ENCODE measurements at places on chromosomes 2 and 18.

- no peak for DNase-seq
Measured at GRCh38 chr18:68763083-68763482, 34.8 kb upstream of the CCDC102B start.

DNA sequence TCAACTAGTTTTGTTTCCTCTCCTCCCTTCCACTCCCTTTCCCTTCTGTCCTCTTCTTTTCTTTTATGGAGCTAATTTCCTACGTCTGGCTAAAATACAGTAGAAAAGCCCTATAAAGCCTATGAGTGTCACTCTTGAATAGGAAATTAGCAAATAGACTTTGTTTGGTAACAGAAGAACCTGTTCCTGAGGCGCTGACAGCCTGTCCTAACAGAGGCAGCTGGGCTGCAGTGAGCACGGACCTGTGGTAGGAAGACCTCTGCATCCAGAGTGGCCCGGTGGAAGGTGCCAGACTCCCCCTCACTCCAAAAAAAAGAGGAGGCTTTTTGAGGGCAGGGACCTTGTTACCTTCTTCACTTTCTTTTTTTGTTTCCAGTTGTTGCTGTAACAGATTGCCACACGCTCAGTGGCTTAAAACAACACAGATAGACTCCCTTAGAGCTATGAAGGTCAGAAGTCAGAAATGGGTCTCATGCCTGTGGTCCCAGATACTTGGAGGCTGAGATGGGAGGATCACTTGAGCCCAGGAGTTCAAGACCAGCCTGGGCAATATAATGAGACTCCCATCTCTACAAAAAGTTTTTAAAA, 81.2 kb upstream of the TXNDC2 start:
- DNase-seq = no peak

- DNase-seq = no peak
Measured at GRCh38 chr2:71882236-71882946, 265.3 kb downstream of the CYP26B1 start.

DNA sequence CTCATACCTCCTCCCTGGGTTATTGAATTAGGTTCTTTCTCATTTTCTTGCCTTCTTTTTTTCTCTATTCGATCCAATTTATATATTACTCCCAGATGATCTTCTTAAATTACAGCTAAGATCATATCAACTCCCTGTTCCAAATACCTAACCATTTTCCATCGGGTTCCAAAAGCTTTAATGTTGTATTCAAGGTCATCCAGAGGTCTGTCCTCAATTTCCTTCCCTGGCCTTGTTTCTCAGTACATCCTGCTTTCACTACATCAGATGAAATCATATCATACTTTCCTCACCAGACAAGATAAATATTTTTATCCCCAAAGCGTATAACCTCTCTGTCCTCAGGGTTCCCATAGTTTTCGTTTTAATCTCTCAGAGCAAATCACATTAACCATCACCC, 36.3 kb upstream of the GREB1L start:
- DNase-seq = no peak

GRCh38 chr2:104547221-104547620, 306.7 kb upstream of the POU3F3 start:
- DNase-seq = no peak

- DNase-seq = no peak
Measured at GRCh38 chr2:6945087-6945813, 28.0 kb downstream of the RNF144A start.

GRCh38 chr2:173388795-173389194, 34.1 kb downstream of the CDCA7 start:
- DNase-seq = no peak

DNA sequence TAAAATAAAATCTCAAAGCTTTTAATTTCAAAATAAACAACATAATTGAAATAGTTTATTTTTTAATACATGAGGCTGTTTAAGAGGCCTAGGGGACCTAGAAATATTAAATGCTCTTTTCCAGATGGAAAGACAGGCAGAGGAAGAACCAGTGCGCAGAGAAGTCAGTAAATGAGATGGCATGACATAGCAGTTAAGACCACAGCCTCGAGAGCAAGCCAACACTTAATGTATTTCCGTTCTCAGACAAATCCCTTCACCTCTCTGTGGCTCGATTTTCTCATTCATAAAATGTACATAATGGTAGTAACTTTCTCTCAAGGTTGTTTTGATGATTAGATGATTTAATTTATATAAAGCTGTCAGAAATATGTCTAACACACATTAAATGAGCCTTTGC, 405.1 kb upstream of the CWC22 start:
- no peak for DNase-seq

DNA sequence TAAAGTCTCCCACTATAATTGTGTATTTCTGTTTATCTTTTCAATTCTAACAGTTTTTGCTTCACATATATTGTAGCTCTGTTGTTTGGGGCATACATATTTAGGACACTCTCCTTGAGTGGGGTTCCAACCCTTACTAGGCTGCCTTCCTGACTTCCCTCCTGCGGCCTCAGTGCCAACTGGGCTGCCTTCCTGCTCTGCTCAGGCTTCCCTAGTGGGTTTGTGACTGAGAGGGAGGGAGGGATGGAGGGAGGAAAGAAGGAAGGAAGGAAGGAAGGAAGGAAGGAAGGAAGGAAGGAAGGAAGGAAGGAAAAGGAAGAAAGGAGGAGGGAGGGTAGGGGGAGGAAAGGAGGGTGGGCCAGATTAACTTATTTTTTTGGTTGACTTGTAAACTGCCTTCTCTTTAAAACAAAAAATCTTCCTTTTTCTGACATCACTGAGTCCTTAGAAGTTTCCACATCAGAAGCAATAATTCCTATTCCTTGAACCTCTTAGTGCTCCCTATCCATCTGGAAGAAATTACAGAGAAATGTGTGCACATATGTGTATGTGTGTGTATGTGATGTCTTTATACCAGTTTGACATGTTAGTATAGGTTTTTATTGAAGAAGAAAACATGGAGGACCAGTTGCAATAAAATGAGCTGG, 145.4 kb upstream of the PGAP1 start:
- no peak for DNase-seq

DNA sequence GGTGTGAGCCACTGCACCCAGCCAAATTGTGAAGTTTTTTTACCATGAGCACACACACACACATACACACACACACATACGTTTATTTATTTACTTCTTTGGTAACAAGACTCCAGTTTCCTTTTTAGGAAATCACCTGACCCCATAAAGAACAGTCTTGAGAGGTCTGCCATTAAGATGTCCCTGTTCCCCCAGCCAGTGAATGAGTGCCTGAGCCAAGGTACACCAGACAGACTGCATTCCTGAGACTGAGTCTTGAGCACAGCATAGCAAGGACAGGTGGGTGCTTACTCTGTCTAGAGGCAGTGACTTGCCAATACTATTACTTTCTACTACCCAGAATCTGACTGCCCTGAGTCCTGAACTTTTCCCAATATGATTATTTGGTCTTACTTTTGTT, 167.2 kb upstream of the SATB2 start:
- no peak for DNase-seq

- no peak for DNase-seq
Measured at GRCh38 chr18:55400590-55401541, 187.1 kb downstream of the TCF4 start.

- DNase-seq = no peak
Measured at GRCh38 chr2:71849111-71849510, 298.6 kb downstream of the CYP26B1 start.

DNA sequence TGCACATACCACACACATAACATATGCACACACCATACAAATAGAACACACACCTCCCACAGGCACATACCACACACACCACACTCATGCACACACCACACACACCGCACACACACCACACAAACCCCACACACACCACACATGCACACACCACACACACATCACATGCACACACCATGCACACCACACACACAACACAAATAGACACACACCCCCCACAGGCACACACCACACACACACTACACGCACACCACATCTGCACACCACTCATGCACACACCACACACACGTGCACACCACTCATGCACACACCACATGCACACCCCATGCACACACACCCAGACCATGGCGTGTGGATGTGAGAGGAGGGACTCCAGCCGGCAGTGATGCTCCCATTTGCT, 161.7 kb upstream of the TPO start:
- DNase-seq = no peak

Measured in stimulated activated CD4-positive, alpha-beta T cell treated with anti-CD3 and anti-CD28 coated beads, Interleukin-4, amount 100 ng/mL, for 48 hours (primary cell).